ENCODE measurements at places on chromosomes 4 and X. TPM values are rescaled to one million over a fixed set of nuclear protein-coding genes. Genes with fewer than 3 reads are reported as not detected.

GRCh38 chr4:68368691-68369131 is 18.8 kb upstream of the YTHDC1 start:
- H3K27me3 ChIP-seq = no peaks in the 10 kb centered on the region
- H3K4me3 ChIP-seq = no peak overlapping the region
- DNase-seq = no peak
- H3K27ac ChIP-seq = no peak overlapping the region

DNA sequence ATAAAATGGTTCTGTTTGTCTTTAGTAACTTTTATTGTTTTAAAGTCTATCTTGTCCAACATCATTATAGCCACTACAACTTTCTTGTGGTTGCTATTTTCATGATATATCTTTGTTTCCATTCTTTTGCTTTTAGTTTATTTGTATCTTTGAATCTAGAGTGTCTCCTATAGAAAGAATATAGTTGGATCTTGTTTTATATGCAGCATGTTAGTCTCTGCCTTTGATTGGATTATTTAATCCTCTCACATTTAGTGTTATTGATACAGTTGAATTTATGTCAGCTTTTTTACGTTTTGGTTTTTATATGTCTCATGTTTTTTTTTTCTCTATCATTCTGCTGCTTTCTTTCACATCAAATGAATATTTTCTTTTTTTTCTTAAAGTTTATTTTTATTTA is 98.1 kb downstream of the VSIG4 start:
- H3K27me3 ChIP-seq = no peaks in the 10 kb centered on the region
- no peak for DNase-seq
- H3K4me3 ChIP-seq = no peak overlapping the region
- no peak overlapping the region for H3K27ac ChIP-seq

GRCh38 chr4:37471971-37472370 is 214.2 kb downstream of the RELL1 start:
- no peaks in the 10 kb centered on the region for H3K4me1 ChIP-seq
- DNase-seq = no peak
- H3K27me3 ChIP-seq = no peaks in the 10 kb centered on the region
- no peak overlapping the region for H3K27ac ChIP-seq
- H3K36me3 ChIP-seq = no peaks in the 10 kb centered on the region

DNA sequence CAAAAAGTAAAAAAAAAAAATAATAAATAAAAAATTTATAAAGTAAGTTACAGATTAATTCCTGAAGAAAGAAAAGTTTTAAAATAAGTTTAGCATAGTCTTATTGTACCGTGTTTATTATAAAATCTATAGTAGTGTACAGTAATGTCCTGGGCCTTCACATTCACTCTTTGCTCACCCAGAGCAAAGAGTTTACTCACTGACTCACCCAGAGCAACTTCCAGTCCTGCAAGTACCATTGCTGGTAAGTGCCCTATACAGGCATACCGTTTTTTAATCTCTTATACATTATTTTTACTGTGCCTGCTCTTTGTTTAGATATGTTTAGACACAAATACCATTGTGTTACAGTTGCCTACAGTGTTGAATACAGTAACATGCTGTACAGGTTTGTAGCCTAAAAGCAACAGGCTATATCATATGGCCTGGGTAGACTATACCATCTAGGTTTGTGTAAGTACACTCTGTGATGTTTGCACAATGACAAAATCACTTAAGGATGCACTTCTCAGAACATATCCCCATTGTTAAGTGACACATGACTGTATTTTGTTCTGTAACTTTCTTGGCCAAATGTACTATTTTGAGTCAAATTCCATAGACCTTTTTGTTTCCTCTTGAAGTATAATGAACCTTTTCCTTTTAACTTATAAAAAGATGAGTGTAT is 199.0 kb upstream of the NUDT6 start:
- no peak overlapping the region for H3K27ac ChIP-seq
- no peaks in the 10 kb centered on the region for H3K4me1 ChIP-seq
- H3K4me3 ChIP-seq = no peak overlapping the region
- no peak for DNase-seq

- no peaks in the 10 kb centered on the region for H3K27me3 ChIP-seq
- no peaks in the 10 kb centered on the region for H3K4me1 ChIP-seq
- H3K36me3 ChIP-seq = no peaks in the 10 kb centered on the region
- H3K27ac ChIP-seq = no peak overlapping the region
- peak; percentile 69 for DNase-seq
Measured at GRCh38 chrX:135477576-135477975, 42.9 kb upstream of the INTS6L start.

DNA sequence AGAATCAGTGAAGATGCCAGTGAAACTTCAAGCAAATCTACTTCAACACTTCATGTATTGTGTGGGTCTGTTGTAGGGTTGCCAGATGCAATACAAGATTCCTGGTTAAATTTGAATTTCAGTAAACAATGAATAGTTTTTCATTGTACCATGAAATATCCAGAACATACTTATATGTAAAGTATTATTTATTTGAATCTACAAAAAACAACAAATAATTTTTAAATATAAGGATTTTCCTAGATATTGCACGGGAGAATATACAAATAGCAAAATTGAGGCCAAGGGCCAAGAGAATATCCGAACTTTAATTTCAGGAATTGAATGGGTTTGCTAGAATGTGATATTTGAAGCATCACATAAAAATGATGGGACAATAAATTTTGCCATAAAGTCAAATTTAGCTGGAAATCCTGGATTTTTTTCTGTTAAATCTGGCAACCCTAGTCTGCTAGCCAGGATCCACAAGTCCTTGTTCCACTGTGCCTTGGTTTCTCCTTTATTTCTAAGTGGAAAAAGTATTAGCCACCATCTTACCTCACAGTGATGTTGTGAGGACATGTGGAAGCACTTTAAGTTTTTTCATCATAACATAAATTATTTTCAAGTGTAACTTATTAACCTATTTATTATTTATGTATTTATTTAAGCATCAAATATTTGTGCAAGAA is 2.3 kb downstream of the CXCL8 start:
- peaks cover 28% of the 10 kb centered on the region for H3K4me1 ChIP-seq
- no peaks in the 10 kb centered on the region for H3K27me3 ChIP-seq
- H3K36me3 ChIP-seq = no peaks in the 10 kb centered on the region
- H3K27ac ChIP-seq = no peak overlapping the region

- H3K4me3 ChIP-seq = no peak overlapping the region
- no peaks in the 10 kb centered on the region for H3K36me3 ChIP-seq
- H3K27me3 ChIP-seq = no peaks in the 10 kb centered on the region
- no peak overlapping the region for H3K27ac ChIP-seq
- no peaks in the 10 kb centered on the region for H3K4me1 ChIP-seq
Measured at GRCh38 chrX:151722241-151722846, 6.5 kb downstream of the FATE1 start.

DNA sequence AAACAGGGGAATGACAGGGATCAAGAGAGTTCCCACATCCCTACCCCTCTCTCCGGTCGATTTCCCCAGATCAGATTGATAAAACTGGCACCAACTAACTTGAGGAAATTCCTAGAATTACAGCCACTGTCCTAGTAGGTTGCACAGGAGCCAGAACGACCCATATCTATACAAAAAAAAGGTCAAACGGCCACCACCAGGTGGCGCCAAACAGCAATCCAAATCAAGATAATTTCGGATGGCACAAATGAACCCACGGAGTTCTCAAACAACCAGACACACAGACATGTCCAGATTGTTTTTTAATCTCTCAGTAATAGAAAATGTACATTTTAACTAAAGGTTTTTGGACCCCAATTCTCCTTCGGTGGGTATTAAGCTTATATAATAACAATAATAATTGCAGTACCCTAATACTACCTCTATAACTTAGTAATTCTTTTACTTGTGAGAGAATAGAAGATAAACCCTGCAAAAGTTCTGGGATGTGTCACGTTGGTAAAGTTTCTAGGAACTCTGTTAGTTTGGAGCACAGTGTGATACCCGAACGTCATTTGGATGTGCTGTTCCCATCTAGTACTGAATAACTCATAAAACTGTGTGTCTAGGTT is 212.6 kb downstream of the SPOCK3 start:
- H3K4me3 ChIP-seq = no peak overlapping the region
- H3K4me1 ChIP-seq = no peaks in the 10 kb centered on the region
- no peak overlapping the region for H3K27ac ChIP-seq
- H3K27me3 ChIP-seq = no peaks in the 10 kb centered on the region

The RHOH gene
- total RNA-seq = 1.9 TPM

The SCARB2 gene
- total RNA-seq = 219 TPM

The JAKMIP1 gene
- total RNA-seq = 0.29 TPM

The ARSH gene
- total RNA-seq = not detected

The CAPN6 gene
- 3.8 TPM for total RNA-seq

The HSFX2 gene
- 0.52 TPM for total RNA-seq

Measured in left lung (tissue), 14 donors.